ENCODE measurements at places on chromosomes 4 and X.

- DNase-seq: no peak
These were observed 13.5 kb upstream of the FGG start for GRCh38 chr4:154625971-154626370.

DNA sequence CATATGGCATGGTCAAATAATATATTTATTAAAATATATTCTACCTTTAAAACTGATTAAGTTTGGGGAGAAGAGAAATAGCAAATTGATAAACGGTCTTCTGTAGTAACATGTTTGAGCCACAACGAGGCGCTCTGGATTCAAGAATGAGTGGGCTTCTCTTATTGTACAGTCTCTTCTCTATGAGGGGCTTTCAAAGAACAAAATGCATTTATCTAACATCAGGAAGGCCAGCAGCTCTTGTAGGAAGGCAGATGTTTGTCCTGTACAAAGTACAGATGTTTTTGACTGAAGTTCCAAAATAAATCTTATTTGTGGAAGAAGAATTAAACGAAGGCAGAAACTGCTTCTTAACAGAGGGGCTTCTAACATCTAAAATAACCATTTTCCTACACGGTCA lies 153.6 kb downstream of the RASL11B start:
- DNase-seq: peak; percentile 77

DNA sequence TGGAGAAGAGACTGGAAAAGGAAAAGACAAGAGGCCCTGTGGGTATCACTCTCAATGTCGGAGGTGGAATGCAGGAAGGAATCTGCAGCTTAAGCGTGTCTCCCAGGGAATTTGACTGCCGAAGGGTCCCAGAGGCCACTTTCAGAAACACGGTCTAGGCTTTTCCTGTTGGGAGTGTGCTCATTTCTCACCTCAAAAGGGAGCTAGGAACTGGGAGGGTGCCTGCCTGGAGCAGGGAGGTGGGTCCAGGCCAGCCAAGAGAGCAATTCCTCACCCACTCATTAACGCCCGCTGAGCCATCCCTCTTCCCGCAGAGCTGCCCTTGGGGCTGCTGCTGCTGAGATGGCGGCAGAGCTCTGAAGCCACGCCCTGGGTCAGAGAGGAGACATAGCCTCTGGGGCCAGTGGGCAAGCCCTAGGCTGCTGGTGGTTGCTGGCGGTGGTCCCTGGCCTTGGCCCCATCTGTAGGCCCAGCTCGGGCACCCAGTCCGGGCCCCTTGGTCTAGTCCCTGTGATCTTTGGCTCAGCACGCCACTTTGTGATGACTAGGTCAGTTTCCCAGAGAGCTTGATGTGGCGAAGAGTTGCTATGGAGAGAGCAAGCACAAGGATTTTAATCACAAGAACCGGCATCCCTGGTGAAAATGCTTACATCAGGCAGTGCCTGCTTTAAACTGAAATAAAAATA lies 4.1 kb downstream of the ZNF185 start:
- DNase-seq: no peak

- DNase-seq: no peak
These were observed 433.9 kb downstream of the TRIML1 start for GRCh38 chr4:188573104-188573503.

GRCh38 chr4:104064646-104065577 lies 345.1 kb upstream of the TACR3 start:
- DNase-seq: peak; percentile 69

DNA sequence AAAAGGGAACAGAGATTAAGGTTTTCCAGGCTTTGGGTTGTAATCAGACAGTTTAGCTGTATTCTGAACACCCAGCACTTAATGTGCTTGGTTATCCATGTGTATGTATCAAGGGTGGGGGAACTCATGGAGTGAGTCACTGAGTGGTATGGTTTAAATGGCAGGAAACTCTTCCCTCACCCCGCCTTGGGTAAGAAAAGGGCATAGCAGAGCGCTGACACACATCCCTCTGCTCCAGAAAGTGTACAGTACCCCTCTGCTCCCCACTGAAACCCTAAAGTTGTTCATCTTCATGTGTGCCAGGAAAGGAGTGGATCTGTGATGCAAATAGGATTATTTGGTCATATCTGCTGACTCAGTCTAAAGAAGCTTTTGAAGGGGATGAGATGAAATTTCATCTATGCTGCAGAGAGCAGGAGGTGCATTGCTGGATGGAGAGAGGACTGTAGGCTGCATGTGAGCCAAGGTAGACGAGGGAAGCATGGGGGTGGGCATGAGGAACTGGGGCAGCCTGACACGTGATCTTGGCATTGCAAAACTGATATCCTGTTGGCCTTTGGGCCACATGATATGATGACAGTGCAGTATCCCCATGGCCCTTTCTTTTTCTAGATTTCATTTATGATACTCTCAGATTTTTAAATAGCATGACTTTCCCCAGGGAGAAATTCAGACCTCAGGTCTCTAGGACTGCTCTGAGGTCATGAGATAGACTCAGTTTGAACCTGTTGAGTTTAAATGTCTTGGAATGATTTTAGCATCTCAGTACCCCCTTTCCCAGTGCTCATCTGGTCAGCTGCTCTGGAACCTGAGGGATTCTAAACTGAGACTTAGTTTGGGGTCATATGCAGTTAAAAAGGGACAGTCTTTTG lies 84.8 kb downstream of the TMEM164 start:
- peak; percentile 57 for DNase-seq

GRCh38 chrX:29348288-29348687 lies 761.0 kb downstream of the IL1RAPL1 start:
- no peak for DNase-seq

GRCh38 chr4:108240366-108240765 lies 71.6 kb upstream of the LEF1 start:
- peak; percentile 33 for DNase-seq

DNA sequence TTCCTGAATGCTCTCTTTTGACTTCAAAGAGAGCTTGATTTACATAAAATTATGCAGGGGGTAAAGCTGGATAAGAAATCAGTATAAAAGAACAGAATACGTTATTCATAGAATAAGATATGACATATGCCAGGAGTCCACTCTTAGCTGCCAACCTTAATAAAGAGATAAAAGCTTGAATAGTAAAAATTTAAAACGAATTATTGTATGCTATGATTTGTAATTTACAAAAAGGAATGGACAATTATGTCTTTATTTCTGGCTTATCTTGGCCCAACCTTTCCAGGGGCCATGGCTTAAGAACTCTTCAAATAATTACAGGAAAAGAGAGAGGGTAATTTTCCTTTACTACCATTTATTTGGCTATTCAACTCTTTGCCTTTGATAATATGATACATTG lies 192.2 kb upstream of the ITM2A start:
- no peak for DNase-seq

DNA sequence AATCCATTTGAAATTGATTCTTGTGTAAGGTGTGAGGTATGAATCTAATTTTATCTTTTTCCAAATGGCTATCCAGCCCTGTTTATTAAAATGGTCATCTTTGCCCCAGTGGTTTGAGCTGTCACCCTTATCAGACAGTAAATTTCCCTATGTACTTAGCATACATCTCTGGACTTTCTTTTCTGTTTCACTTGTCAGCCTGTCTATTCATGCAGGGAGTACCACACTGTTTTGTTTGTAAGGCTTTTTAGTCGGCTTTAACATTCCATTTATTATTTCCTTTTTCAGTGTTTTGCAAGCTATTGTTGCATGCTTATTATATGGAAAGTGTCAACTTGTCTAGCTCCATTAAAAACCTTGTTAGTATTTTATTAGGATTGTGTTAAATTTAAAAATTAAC lies 155.8 kb downstream of the STAG2 start:
- no peak for DNase-seq

- no peak for DNase-seq
These were observed 57.3 kb upstream of the SHISA3 start for GRCh38 chr4:42339935-42340406.

- no peak for DNase-seq
These were observed 60.6 kb downstream of the NBDY start for GRCh38 chrX:56789518-56790070.

- DNase-seq: no peak
These were observed 3.0 kb downstream of the NCBP2L start for GRCh38 chrX:107780525-107780924.
